ENCODE measurements at places on chromosomes 7 and 10.

GRCh38 chr10:72564596-72564995, 61.3 kb downstream of the MICU1 start:
- DNase-seq: no peak

GRCh38 chr10:82815680-82816079, 940.7 kb downstream of the NRG3 start:
- peak; percentile 56 for DNase-seq

- DNase-seq: no peak
These were observed 55.1 kb downstream of the CUBN start for GRCh38 chr10:17074541-17074847.

GRCh38 chr7:144763291-144763690, 72.6 kb downstream of the TPK1 start:
- no peak for DNase-seq

DNA sequence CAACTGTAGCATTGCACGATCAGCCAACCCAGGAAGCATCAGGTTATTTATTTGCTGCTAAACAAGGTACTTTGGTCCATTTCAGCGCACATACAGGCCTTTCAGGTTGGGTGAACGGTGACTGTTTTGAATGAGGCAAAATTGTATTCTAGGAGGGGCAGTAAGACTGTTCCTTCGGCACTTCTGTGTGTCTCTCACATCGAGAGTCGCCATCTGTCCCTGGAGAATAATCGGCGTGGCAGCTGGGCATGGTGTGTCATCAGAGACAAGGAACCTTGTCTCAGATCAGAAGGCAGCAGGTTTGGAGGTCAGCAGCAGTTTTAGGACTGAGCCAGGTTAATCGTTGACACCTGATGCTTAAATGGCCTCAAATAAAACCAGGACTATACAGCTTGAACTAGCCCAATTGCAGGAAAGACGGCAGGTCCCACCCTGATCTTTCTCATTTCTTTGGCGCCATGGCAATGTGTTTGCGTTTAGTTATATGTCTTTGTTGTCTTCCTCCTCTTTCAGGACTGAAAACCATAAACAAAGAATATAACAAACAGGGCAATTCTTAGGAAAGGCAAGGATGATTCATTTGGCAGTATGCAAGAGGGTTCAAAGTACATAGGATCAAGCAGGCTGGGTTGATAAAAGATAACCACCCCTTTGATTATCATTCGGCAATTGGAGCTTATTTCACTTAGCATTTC, 92.0 kb upstream of the PRR15 start:
- DNase-seq: no peak

DNA sequence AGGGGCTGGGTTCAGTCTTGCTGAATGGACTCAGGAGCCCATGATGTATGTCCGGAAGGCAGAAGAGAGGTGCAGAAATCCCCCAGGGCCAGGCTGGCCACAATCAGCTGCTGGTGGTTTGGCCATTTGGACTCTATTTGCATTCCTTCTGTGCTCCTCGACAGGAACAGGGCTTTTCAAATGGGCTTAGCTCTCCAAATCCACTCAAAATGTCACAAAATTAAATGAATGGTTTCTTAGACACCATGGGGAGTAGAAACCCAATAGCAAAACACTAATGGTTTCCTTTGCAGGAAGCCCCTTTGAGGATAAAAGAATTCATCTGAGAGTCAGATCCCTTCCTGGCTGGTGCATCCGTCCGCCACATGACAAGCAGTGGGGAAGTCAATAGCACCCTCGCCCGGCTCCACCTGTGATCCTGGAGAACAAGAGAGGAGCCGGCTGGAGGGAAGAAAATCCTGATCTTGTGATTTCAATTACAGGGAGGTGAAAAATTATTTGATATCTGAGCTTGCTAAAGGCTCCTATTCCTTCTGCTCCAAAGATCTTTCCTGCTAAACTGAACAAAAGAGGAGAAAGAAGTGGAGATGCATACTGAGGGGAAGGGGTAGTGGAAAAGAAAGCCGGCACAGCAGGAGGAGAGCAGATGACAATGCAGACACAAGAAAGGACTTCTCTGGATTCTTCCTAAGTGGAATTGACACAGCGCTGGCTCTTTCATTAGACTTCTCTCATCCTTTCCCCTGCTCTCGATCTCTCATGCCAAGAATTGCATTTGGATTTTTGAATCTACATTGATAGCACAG, 190.7 kb downstream of the C7orf25 start:
- peak; percentile 53 for DNase-seq

DNA sequence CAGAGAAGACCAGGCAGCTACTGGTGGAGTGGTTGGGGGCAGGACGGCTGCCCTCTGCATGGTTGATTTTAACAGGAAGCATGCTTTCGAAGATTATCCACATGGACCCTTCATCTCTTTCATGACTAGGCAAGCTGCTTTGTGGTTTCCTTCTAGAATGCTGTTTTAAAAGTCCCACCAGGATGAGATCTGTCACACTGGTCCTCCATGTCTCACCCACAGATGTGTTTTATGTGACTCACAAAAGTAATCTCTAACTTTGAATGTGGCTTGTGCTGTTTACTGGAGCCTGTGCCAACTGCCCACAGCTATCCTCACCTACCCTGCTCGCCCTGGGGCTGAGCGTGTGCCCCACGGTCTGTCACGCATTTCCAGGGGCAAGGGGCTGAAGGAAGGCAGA, 188.8 kb downstream of the GFRA1 start:
- DNase-seq: no peak

GRCh38 chr10:70970830-70971229, 82.5 kb upstream of the PCBD1 start:
- DNase-seq: no peak

DNA sequence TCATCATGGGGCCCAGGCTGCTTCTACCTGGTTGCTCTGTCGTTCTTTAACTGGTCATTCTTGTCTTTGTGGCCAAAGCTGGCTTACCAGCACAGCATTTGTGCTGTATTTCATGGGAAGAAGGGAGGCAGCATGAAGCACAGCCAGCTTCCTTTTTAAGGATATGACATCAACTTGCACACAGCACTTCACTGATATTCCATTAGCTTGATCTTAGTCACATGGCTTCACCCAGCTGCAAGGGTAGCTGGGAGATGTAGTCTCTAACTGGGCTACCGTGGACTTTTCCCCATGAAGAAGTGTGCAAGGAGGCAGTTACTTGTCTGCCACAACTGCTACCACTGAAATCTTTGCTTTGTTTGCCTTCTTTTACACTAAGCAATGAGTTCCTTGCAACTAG, 525.2 kb downstream of the LRMDA start:
- no peak for DNase-seq

All from kidney (tissue), 22 donors.